HS-5 (cell line): ENCODE measurements at places on chromosomes 3 and 15.
A peak's percentile ranks its signal among the peaks of the same experiment; 100 is the strongest.

DNA sequence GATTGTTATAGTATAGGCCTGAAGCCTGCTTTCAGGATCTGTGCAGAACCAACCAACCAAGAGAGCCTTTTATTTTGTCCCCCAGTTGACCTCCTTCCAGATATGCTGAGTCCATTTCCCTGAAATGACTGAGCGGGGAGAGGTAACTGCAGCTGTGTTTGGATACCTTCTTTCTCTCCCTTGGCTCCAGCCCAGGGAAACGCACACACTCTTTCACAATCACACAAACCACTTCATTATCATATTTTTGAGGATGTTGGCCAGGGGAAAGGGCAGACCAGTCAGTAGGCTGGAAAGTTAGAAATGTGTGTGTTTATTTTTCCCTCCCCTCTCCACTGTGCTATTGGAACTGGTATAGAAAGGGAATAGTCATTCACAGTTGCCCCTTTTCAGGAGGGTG is 417.7 kb upstream of the TBL1XR1 start:
- DNase-seq = no peak

DNA sequence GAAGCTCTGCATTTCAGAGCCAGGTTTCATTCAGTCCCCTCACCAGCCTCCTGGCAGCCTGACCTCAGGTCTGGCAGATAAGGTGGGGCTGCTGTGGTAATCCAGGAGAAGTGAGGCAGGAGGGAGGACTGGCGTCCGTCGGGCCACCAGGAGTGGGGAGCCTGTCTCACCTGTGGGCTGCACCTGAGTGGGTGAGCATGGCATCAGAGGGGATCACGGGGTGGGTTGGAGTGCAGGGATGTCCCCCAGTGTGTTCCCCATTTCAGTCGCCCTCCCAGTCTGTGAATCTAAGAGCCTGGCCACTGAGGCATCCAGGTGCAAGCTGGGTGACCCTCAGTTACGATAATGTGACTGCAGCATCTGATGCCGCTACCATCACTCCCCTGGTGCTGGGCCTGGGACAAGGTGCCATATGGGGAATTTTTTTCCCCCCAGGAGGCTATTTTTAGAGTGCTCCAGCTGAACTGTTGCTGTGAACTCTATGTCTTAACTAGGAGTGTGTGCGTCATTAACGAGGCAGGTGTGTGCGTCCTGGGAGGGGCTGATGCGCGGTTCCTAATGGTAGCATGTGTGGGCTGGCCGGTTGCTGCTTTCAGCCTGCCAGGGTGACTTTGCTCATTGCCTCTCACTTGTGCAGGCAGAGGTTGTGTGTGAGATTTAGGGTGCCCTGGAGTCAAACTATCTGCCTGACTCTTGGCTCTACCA is 165.2 kb downstream of the SLCO3A1 start:
- no peak for DNase-seq

DNA sequence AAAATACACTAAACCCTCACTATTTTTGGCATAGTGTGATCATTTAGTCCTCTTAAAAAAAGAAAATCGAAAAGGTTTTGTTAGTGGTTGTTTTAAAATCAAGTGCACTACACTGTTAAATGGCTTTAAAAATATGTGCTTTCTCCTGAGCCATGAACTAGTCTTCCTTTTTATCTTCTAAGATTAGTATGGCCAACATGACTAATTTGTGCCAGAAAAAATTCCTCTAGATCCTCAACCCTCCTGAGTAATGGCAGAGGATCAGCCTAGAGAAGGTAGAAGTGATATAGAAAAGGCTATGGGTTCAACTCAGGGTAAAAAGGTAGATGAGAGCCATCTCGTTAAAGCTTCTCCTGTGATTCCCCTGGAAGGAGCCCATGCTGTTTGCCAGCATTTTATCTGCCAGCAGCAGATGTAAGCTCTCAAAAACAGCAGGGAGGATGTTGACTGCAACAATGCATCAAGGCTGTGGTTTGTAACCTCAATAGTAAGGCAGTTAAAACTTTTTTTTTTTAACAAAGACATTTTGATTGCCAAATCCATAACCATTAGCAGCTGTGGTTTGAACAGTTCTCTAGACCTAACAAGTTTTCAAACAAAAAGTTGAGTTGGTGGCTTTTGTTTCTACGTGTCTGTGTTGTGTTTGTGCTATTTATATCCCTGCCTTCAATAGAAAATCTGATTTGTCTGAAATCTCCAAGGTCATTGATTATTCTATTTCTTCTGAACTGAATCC is 30.2 kb upstream of the ZNF609 start:
- DNase-seq = peak; percentile 78

GRCh38 chr3:133113927-133114597 is 75.9 kb downstream of the TMEM108 start:
- no peak for DNase-seq

DNA sequence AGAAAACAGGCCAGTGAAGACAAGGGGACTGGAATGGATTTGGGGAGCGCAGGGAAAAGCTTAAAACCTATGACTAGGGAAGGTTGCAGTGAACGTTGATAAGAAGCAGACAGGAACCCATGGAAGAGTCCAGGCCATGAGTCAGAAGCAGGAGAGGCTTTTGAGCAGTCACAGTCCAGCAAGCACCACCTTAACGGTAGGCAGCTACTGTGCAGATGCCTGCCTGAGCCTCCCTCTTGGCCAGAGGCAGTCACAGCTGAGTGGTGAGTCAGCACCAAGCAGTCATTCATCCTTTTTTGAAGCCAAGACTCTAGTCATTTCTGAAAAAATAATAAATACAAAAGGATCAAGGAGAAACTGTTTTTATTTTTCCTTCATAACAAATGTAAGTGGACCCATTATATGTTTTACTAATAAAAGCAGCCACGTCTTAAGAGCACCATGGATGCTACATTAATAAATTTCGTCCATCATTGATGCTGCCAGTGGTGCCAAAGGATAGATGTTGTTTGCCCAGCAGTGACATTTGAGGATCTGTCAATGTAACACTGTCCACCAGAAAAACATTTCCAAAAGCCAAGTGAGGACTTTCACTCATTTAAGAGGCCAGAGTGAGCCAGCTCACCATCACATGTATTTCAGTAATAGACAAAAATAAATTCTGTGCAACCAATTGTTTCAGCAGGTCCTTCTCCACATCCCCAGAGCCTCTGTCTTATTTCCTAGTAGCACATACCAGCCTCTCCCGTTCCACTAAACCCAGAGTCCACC is 42.1 kb upstream of the ACTC1 start:
- peak; percentile 77 for DNase-seq

DNA sequence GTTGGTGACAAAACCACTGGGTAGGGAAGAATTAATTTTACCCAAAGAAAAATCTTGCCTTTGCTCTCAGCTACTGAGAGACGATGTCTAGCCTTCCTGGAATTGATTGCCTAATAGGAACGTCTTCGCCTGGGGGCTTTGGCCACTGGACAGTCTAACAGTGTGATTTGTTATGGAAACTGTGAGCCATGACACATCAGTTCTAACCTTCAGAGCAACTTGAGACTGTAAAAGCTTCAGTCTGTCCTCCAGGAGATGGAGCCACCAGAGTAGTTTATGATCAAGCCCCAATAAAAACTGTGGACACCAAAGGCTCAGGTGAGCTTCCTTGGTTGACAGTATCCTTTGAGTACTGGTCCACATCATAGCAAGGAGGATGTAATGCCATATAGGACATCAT is 235.8 kb upstream of the TMCO5A start:
- no peak for DNase-seq

DNA sequence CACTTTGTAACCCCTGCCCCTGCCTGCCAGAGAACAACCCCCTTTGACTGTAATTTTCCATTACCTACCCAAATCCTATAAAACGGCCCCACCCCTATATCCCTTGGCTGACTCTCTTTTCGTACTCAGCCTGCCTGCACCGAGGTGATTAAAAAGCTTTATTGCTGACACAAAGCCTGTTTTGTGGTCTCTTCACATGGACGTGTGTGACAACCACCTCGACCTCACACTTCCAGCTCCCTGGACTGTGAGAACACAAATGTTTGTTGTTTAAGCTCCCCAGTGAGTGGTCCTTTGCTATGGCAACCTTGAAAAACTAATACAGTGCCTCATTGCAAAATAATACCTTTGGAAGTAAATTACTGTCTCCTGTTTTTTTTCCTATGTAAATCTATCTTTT is 299.2 kb upstream of the POU1F1 start:
- no peak for DNase-seq

DNA sequence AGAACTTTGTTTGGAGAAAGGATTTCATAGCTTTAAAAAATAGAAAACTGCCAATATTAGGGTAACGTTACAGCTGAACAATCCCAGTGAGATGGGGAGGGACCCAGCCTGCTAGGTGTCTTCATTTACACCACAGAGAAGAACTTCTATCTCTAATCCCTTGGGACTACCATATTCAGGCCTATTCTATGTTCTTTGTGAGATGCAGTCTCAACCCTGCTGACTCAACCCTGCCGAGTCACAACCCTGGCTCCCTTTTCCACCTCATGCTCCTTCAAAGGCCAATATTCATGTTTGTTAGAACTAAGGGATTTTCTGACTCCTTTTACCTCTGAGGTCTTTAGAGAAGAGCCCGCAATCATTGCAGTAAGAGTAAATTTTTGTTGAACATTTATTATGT is 350.5 kb downstream of the EPHB1 start:
- peak; percentile 6 for DNase-seq

DNA sequence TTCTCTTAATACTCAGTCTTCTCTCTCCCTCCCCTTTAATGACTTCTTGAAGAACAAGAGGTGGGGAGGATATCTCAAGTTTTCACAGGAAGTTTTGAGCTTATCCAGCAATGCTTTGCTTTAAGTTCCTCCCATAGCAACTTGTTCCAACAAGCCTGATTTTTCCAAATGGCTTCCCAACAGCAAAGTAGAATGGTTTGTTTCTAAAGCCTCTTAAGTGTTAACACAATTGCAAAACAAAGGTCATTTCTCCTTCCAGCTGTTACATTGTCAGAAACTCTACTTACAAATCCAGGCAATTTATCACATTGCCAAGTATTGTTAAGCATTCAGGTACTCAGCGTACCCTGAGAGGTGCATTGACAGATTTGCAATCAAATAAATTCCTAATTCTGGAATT is 6.8 kb upstream of the ZNF770 start:
- no peak for DNase-seq

DNA sequence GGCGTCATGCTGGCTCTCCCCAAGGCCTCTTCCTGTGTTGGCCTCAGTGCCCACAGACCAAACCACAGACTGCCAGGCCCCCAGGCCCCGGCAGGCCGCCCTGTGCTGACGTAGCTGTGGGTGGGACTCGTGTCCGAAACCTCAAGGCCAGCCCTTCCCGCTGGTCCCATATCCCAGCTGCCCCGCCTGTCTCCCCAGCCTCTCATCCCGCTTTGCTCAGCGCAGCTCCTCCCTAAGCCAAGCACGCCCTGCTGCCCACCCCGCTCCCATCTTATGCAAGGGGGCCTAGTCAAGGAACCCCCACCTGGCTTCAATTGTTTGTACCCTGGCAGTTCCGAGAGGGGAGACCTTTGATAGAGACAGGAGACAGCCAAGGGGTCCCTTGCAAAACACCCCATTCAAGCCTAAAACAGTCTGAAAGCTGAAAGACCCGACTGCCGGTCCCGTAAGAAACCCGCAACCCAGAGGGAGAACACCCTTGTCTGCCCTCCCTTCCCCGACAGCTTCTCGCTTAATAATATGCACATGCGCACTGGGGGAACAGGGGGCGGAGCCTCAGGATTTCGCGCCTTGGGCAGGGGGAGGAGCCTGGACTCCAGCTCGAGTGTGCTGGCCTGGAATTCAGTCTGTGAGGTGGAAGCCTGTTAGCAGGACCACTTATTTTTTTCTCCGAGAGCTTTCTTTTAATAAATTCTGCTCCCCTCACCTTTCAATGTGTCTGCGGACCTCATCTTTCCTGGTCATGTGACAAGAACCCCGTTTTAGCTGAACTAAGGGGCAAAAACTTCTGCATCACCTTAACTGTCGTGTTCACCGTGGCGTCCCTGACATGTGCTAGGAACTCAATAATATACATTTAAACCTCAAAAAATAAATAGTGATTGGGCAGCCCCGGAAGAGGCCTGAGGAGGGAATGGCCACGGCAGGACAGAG is 17.2 kb downstream of the TNFAIP8L3 start:
- no peak for DNase-seq

- no peak for DNase-seq
Observed at GRCh38 chr3:171781711-171782127, 28.6 kb downstream of the PLD1 start.
